ENCODE measurements at places on chromosomes 16 and 17.

- DNase-seq: no peak
These were observed 5.7 kb upstream of the MAPK8IP3 start for GRCh38 chr16:1700246-1700645.

DNA sequence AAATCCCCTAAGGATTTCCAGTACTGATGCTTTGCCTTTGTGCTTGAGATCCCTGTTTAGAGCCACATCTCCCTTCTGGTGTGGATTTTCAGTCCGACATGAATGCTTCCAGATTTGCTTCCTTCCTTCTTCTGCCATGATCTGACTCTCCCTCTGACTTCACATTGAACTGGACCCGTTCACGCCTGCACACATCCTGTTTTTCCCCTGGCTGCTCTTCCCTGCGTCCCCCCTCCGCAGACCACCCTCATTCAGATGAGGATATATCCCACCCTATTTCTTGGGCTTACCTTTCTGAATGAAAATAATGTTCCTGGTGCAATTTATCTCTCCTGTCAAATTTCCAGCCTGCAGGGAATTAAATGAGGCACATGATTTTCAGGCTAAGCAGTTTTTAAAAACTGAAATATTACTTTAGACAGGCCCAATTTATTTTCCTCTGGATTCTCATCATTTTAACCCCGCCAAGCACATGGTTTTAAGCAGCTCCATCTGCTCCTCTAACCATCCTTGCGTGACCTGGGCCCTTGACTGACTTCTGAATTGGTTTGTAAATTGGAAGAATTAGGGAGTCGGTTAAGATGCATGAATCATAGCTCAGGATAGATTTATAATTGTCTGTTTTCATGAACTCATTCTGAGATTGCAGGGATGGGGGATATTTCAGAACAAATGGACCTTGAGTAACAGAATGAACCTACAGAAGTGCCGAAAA, 59.2 kb downstream of the BMERB1 start:
- peak; percentile 58 for DNase-seq

DNA sequence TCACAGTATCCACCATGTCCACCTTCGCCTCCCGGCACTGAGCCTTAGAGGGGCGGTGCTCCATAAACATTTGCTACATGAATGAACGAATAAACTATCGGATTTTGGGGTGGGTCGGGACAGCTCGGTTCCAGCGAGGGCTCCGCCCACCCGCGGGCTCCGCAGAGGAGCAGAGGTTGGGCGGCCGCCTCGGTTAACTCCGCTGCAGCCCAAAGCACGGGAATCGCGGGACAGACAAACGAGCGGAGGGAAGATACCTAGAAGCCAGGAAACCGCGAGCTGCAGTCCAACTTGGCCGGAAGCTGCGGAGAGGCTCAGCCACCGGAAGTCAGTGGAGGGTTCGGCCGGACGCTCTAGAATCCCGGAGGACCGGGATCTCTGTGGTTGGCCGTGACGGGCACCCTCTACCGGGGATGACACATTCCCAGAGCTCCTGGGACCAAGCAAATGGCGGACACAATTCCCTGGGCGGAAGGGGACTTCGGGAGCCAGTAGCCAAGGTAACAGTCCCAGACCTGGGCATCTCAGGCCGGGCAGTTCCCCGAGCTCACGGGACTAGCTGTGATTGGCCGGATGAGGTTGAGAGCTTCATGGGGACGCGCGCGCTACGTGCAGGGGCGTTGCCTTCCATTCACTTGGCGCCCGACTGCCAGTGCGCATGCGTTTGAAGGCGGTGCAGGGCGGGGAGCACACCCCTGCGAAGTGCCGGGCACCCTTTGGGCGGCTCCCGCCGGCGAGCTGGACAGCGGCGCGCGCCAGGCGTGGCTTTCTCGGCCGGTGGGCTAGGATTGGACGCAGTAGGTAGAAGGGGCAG, 489 bp upstream of the MAPK7 start:
- peak; percentile 100 for DNase-seq

DNA sequence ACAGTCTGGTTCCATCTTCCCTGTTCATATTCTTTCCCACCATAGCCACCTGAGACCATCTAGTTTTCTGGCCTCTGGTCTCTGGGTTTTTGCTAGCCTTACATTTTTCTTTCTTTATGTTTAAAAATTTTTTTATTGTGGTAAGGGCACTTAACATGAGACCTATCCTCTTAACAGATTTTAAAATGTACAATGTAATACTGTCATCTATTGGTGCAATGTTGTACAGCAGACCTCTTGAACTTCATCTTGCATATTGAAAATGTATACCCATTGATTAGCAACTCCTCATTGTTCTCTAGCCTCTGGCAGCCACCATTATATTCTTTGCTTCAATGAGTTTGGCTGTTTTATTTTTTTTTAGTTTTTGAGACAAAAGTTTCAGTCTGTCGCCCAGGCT, 39.2 kb downstream of the ITGAM start:
- DNase-seq: no peak
